Hematopoietic multipotent progenitor cell treated with erythropoietin and hydrocortisone succinate and interleukin-3 and kit ligand, for 17 days (in vitro differentiated cells): ENCODE measurements at places on chromosomes 5 and 9.

DNA sequence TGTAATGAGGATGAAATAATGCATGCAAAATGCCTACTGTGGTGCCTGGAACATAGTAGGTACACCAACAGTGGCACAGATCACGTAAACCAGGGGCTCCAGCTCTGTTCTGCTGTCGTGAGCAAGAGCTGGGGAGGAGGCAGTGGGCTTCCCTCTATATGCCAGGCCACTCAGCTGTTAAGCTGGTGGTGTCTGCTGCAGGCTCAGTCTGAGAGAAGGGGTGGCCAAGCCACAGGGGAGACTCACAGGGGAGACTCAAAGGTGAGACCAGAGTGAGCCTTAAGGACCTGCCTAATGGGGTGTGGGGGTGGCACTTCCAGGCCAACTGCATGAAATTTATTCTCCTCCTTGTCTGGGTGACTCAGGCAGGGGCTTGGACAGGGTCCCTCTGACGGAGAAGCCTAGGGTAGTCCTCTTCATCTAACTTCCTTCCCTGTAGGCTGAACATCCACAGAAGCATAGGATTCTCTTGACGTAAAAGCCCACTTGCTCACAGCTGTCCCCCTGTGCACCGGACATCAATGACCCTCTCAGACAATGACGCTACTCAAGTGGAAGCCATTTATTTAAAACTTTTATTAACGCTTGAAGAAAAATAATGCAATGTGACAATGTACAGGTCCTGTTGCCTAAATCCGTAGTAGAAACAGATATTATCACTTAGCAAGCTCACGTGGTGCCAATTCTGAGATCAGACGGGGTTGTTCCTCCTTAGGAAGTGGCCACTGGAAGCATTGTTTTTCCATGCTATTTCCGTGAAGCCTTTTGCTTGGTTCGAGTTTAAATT, 13.9 kb downstream of the STC2 start:
- no peak for DNase-seq

- DNase-seq = peak; percentile 31
Observed at GRCh38 chr9:94300470-94301301, 27.8 kb downstream of the NUTM2F start.

DNA sequence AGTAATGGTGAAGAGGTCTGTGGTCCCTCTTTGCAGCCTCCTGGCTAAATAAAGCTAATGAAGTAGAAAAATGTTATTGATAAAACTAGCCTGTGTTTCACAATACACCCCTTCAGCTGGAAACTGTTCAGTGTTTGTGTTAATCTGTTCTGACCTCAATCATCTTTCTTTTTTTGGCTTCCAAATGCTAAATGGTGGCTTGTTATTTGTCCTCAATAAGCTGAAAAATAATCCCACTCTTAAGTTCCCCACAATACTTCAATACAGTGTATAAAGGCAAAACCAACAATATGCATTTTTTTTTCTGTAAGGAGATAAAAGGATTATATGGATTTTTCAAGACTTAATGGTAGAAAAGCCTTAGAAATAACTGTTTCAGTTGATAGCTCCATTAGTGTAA, 560.5 kb downstream of the TUSC1 start:
- DNase-seq = no peak

DNA sequence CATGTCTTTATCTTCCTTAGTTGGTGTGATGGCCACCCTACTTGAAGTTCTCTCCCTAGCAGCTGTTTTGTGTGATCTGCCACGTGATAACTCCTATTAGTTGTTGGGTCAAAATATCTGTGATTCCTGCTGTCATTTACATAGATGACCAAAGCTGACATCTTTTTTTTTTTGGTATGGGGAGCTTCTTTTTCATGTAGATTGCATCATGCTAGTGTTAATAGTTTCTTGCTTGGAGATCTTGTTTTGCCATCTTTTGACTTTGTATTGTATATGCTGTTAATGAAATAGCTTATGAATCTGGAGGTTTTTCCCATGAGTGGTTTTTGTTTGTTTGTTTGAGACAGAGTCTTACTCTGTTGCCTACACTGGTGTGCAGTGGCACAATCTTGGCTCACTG, 243.8 kb downstream of the KDM4C start:
- no peak for DNase-seq

DNA sequence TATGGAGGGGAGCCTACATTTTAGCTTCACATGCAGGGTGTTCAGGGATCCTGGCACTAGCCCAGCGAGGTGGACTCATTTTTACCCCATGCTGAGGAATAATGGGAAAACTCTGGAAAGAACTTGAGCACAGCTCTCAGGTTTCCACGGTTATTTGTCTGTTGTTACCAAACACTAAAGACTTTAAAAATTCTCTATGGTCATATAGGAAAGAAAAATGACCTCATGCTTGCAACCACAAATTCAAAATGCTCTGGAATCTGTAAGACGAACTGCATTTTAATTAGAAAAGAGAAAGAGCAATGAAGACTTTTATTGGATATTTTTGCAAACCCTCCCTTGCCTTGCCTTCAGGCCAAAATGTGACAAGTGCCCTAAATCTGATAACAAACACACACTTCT, 606.9 kb downstream of the EBF1 start:
- DNase-seq = no peak

GRCh38 chr9:110330484-110331105, 7.1 kb downstream of the TXNDC8 start:
- DNase-seq = no peak

DNA sequence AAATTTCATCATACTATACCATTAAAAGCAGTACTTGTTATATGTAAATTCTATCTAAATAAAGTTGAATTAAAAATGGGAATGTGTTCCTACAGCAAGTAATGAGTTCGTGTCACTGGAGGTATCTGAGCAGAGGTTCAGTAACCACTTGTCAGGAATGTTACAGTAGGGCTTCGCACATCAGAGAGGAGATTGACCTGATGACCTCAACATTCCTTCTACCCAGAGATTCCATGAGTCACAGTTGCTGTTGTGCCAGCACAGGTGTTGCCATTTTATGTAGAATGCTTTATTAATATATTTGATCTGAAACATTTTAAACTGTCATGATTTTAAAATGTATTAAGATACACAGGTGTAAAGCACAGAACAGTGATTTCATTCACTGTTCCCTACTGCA, 60.3 kb downstream of the STX17 start:
- DNase-seq = no peak
